ENCODE measurements at places on chromosomes 6 and 20.

DNA sequence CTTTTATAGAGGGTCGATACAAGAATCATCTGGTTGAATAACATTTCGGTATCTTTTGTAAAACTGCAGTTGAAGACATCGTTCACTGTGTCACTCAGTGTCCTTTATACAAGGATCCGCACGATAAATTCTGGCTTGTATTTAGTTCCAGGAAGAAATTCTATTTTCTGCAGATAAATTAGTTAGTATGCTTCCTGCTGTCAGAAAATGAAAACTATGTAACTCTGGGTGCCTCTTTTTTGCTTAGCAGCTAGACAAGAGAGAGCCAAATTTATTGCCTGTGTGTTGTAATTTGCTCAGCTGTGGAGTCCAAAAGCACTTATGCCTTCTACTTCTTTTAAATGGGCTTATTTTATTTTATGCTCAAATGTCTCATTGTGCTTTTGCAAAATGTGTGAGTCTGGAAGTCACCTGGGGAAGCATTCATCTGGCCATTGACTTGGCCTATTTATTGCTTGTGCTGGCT is 56.5 kb upstream of the KCNK16 start:
- DNase-seq: no peak

GRCh38 chr20:64129146-64129782 is 21.9 kb upstream of the NPBWR2 start:
- DNase-seq: no peak

DNA sequence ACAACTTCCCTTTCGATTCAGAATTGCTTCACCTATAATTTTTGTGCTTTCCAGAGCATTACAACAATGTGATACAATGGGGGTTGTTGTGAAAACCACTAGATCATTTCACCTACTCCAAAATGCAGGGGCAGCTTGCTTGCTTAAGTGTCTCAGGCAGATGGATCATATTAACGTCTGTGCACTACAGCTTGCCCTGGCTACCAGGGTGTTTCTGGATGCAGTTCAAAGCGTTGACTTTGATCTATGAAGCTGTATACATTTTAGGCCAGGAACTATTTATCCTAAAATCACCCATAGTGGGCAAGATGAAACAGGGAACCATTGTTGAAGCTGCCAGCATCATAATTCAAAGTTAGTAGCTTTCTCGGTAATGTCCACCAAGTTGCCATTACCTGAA is 339.5 kb upstream of the HSF2 start:
- DNase-seq: no peak

DNA sequence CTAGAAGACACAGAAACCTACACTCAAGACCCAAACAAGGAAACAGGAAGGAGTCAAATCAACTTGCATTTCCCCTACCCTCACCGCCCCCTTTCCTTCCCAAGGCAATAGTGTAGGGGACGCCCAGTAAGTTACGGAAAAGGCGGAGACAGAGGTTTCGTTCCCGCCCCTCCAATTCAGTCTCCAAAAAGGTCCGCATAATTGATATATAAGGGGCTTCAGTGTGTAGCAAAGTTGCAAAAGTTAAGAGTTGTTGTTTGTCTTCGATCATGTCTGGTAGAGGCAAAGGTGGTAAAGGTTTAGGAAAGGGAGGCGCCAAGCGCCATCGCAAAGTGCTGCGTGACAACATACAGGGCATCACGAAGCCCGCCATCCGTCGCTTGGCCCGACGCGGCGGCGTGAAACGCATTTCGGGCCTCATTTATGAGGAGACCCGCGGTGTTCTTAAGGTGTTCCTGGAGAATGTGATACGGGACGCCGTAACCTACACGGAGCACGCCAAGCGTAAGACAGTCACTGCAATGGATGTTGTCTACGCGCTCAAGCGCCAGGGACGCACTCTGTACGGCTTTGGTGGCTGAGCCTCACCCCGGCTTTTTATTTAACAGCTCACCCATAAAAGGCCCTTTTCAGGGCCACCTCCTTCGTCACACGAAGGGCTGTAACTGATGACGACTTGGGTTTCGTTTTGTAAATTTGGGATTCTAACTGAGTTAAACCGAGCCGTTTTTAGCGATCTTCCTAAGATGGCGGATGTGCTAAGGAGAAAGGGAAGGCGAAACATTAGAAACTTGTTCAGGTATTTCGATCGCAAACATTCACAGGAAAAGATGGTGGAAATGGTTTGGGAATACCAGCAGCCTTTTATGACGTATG is 124.6 kb upstream of the BTN3A2 start:
- peak; percentile 88 for DNase-seq

Data from activated CD8-positive, alpha-beta memory T cell treated with anti-CD3 and anti-CD28 coated beads, Interleukin-2, amount 50 U/mL, for 48 hours (primary cell).